ENCODE measurements at places on chromosomes 3 and 15.

GRCh38 chr3:70516076-70516475, 203.6 kb upstream of the MDFIC2 start:
- no peak for DNase-seq

DNA sequence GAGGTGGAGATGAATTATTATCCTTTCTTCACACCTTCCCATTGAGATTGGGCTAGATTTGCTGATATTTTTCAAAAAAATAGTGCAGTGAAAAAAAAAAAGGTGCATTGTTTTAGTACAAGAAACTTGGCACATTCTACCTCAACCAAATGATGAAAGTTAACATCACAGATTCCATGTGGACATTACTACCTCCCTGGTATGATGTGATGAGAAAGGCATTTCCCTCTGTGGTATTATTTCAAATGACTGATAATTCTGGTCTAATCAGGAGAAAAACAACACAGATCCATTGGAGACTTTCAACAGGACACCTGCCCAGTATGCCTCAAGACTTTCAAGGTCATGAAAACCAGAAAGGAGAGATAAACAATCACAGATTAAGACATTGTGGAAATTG, 313.4 kb downstream of the BCHE start:
- no peak for DNase-seq

GRCh38 chr3:29186131-29186599, 94.7 kb upstream of the RBMS3 start:
- peak; percentile 19 for DNase-seq

- peak; percentile 36 for DNase-seq
Observed at GRCh38 chr3:184361932-184362667, 590 bp downstream of the POLR2H start.

- DNase-seq = no peak
Observed at GRCh38 chr3:194395212-194395611, 3.9 kb downstream of the GP5 start.

- DNase-seq = no peak
Observed at GRCh38 chr3:129638481-129638880, 32.0 kb upstream of the PLXND1 start.

DNA sequence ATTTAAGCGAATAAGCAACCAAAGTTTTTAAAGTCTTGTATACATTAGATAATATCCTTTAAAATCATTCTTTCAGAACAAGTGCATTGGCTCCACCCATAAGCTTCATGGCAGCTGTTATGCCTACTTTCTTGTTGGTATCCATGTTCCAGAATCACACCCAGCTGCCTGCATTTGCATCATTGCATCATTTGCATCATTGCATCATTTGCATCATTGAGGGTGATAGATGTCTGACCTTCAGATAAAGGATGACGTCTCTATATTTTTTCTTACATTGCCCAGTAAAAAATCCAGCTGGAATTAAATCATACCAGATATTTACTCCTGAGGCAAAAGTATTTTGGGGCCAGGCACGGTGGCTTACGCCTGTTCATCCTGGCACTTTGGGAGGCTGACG, 42.3 kb downstream of the SLC12A1 start:
- DNase-seq = no peak

DNA sequence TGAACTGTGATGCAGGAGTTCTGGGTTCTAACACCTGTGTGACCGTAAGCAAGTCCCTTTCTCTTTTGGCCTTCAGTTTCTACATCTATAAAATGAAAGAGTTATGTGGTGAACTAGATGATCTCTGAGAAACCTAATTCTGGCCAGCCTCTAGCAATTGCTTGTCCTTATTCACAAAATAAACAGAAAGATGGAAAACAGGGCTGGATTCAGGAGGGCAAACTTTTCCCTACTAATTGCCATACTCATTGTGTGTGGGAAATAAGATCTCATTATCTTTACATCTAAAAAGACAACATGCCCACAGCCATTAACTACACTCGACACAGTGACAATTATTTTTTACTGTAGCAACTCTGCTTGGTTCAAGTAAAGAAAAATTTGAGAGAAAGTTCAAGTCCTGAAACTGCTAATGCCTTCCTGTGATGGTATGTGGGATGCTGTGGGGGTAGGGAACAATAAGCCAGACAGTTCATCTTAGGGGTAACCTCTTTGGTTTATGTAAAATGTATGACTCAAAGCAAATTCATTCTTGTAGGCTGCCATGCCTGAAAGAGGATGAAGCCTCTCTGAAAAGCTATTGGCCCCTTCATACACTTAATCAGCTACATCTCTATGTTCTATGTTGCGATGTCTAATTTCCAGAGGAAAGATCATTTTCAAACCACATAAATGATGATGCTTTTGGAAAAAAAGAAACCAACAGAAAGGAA, 177.6 kb upstream of the BCL6 start:
- DNase-seq = no peak

DNA sequence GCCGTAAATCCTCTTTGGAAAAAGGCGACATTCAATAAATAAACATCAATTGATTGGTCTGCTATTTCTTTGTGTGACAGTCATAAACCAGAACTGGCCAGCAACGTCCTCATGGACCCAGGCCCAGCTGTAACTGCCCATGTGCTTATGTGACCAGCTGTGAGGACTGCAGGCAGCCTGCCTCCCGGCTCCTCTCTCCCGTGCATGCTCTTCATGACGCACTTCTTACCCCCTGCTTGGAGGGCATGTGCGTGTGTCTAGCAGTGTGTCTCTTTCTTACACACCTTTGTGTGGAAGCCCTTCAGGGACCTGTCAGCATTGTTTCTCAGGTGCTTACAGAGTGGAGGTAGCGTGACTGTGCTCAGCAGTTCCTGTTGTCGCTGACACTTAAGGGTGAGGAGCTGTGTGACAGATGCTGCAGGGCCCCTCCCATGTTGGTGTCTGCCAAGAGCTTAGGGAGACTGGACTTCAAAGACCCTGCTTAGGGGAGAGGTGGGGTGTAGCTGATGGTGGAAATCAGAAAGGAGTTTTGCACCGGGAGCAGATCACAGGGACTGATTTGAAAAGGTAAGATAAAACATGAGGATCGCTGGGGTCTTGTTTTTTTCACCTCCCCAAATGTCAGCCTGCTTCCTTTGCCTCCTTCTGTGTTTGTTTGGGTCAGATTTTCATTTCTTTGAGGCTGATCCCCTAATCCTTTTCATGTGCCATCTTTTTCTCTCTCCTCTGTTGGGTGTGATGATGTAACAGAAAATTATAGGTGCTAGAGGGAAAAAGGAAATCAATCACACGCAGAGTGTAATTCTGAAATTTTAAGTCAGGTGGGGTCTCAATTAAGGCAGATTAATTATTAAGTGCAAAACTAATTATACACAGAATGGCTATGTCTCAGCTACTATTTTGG, 2.1 kb downstream of the PODXL2 start:
- no peak for DNase-seq

- no peak for DNase-seq
Observed at GRCh38 chr3:150889106-150889505, 16.1 kb downstream of the MINDY4B start.

GRCh38 chr3:16374047-16374934, 109.3 kb downstream of the OXNAD1 start:
- no peak for DNase-seq

DNA sequence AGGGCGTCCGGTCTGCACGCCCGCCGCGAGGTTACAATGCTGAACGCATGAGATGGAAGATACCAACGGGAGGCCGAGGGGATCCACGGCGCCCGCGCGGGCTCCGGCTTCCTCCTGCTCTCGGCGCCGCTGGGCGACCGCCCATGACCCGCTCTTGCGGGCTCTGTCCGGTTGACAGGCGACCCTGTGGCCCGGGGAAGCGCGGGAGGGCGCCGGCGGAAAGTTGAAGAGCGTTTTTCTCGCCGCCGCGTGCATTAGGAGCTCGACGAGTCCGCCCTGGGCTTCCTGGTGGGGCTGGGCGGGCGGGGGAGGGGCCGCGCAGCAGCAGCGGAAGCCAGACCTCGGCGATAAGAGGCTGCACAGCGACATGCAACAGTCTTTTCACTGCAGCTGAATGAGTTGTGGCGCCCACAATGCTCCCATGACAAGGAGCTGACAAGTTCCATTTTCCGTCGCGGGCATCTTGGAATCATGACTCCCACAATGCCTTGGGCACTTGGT, at the start of gene MBNL1:
Gene MBNL1 (plus strand): TSS at position 375 of the 501 bp plus-strand sequence. CDS start 31,265 bp downstream, outside the sequence.
- DNase-seq = peak; percentile 36

- no peak for DNase-seq
Observed at GRCh38 chr3:29279806-29280205, 1.1 kb upstream of the RBMS3 start.

DNA sequence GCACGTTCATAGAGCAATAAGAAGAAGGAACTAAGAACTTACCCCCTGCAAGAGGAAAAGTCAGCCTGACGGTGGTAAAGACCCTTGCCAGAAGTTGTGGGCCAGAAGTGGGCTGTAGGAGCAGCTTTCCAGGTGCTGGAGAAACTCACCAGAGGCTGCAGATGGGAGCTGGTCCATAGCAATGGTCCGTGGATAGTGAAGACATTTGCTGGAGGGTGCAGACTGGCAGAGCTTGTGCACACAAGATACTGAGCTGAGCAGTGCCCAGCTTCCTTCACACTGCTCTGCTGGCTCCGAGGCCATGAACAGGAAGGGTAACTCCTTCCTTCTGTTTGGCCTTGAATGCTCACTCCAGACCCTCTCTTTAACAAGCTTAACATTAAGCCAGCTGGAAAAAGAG, 149.8 kb upstream of the BNIP2 start:
- no peak for DNase-seq
